H4 (cell line): ENCODE measurements at places on chromosomes 6 and 20.

GRCh38 chr6:132751828-132752227 is 5.9 kb downstream of the VNN2 start:
- DNase-seq, result no peak

DNA sequence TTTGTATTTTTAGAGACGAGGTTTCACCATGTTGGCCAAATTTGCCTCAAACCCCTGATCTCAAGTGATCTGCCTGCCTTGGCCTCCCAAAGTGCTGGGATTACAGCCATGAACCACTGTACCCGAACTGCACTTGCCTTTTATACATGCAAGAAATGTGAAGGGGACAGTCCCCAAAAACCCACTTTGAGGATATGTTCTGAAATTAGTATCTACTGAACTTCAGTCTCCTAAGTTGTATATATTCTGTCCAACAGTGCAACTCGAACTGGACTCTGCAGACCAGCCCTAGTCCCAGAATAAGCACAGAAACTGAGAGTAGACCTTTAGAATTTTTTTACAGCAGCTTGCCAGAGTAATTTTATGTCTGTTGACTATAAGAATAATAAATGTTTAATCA is 28.5 kb downstream of the BACH2 start:
- DNase-seq, result no peak

DNA sequence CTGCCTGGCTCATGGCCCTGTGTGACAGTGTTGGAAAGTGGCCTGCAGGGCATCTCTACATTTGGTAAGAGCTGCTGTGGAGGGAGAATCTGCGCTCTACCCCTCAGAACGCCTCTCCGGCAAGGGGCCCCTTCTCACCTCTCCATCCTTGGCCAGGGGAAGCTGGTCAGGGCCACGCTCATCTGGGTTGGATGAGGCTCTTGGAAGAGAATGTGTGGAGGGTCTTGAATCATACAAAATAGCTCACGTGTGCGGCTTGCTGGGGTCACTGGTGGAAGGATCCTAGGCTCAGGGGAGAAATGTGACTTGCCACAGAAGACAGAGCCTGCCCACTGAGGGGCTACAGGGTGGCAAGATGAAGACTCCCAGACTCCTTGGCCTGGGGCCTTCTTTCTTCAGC is 105.0 kb downstream of the SCML4 start:
- DNase-seq, result no peak

GRCh38 chr6:56345376-56345995 is 98.1 kb upstream of the COL21A1 start:
- no peak for DNase-seq

DNA sequence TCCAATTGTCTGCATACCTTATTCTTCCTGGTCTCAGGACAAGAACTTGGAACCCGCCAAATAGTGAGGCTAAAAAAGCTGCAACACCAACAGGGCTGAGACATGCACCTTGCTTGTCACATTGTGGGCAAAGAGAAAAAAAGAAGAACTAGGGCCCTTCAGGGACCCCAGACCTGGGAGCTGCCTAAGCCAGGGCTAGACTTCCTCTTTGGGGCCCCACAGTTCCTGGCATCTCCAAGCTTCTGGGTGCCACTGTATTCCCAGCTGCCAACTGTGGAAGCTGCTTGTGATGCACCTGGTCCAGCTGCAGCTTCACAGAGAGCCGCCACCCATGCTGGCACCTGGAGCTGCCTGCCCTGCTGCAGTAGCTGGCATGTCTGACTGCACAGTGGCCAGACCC is 370.6 kb downstream of the CD83 start:
- DNase-seq, result no peak

DNA sequence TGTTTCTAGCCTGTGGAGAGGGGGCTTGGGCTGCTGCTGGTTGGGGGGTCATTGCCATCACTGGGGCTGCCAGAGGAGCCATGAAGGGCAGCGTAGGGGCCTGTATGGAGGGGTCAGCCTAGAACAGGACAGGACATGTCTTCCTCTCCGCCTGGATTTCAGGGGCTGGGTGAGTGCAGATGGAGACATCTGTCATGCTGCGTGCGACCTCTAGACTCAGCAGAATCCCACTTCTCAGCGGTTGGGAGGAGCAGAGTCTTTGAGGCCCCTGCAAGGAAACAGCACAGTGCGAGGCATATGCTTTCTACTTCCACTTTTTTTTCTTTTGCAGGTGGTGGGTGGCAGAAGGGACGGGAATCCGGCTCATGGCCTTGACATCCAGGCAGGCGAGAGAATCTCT is 67.9 kb downstream of the EZR start:
- no peak for DNase-seq

GRCh38 chr6:159463119-159463829 is 229.8 kb downstream of the SOD2 start:
- DNase-seq, result no peak

- DNase-seq, result no peak
Observed at GRCh38 chr20:62802026-62802712, 2.5 kb upstream of the OGFR start.

DNA sequence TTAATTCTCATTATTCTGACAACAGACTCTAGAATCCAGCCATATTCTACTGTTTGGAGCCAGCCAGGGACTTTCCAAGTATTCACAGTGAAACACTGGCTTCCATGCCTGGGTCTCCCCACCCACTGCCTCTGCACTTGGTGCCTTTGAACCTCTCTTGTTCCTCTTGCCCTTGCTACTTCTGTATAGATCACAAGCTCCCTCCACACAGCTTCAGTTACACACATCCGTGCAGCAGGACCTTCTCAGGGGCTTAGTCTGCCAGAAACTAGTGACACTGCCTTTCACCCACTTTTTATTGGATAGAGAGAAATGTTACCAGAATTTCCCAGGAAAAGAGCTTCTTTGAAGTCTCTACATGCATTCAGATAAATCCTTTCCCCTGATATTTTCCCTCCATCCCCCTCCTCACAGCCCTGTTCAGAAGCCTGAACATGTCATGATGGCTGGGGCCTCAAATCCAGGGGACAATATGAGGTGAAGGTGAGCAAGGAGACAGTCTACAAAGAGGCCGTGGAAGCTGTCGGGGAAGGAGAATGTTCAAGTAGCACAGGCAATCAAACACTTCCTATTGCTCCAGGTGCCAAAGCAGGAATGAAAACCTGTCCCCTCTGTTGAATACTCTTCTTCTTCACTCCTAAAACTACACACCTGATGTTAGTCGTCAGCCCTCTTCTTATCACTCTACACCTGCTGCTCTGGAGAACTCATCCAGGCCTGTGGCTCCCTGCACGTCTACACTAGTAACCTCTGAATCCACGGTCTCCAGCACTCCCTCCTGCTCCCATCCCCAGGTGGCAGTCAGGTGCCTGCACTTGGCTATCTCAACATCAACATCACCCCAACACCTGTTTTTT is 20.2 kb upstream of the HLA-DOA start:
- no peak for DNase-seq

- no peak for DNase-seq
Observed at GRCh38 chr6:66230591-66230990, 523.6 kb upstream of the EYS start.

DNA sequence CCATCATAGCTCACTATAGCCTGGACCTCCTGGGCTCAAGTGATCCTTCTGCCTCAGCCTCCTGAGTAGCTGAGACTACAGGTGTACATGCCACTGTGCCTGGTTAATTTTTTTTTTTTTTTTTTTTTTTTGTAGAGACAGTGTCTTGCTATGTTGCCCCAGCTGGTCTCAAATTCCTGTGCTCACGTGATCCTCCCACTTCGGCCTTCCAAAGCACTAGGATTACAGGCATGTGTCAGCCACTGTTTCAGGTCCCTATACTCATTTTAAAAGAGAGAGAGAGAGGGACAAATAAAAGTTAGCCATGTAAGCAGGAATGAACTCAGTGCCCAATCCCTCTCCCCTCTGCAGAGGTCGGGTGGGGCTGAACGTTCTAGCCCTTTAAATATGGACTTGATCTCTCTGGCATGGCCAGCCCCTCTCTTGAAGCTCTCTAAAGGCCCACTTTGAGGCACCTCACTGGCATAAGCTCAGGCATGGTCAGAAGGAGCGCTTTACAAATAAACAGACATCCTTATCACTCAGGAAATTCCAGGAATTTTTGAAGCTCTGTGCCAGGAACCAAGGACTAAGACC is 9.0 kb upstream of the SERPINB1 start:
- DNase-seq, result peak; percentile 36

DNA sequence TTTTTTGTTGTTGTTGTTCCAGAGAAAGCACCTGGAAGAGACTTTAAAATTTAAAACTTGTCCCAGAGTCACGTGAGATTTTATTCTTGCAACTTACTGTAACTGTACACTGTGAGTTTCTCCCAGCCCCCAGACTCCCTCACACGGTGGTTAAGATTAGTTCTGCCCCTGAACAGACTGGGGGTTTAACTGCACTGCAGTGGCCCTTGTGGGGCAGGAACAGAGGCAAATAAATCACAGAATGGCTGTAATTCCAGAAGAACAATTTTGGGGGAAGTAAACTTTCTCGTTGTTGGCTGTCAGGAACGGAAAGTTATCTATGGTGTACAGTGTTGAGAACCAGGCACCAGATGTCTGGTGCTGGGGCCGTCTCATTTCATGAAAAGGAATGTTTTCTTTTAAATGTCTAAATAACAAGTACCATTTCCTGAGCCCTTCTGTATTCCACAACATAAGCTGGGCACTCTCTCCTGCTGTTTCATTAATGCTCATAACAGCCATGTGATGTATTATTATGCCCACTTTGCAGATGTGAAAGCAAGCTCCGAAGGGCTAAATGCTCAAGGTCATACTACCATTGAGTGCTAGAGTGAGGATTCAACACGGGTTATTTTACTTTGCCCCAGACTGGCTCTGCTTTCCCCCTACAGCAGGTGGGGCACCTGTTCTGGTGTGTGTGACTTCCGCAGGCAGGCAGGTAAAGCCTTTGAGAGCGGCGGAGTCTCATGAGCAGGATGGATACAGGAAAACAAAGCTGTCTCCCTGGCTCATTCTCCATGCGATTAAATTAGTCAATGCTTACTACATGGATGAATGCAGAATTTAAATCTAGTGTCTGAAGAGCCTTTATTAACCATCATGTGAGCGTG is 30.5 kb downstream of the CNKSR3 start:
- peak; percentile 15 for DNase-seq

DNA sequence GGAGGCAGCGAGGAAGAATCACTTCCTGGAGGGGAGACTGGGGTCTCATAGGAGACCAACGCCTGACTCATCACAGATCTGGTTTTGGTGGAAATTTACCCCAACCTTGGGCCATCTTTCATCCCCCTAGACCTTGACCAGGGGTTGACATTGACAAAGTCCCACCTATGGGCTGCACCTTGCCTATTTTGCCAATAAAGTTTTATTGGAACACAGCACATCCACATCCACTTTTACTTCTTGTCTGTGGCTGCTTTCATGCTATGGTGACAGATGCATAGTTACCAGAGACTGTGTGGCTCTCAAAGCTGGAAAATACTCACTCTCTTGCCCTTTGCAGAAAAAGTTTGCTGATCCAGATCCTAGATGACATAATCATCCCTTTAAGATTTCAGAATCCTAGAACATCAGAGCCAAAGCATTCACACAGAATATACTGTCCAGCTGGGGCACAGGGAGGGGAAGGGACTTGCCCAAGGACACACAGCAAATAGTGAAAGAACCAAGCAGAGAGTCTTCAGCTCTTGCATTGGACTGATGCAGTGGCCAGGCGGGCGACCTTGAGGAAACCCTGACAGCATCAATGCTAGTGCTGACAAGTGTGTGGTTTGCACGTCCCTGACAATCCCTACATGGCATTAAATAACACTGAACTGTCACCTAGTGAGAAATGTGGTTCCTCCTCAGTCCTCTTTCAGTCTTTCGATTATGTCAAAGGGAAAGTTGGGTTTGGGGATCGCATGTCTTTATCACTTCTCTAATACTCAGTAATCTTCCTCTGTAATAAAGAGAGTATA is 41.2 kb downstream of the CD40 start:
- no peak for DNase-seq

- no peak for DNase-seq
Observed at GRCh38 chr6:72740135-72740534, 118.3 kb downstream of the KCNQ5 start.

- no peak for DNase-seq
Observed at GRCh38 chr6:146910611-146911010, 293.6 kb upstream of the STXBP5 start.

- no peak for DNase-seq
Observed at GRCh38 chr6:125808060-125808459, 17.3 kb downstream of the NCOA7 start.

DNA sequence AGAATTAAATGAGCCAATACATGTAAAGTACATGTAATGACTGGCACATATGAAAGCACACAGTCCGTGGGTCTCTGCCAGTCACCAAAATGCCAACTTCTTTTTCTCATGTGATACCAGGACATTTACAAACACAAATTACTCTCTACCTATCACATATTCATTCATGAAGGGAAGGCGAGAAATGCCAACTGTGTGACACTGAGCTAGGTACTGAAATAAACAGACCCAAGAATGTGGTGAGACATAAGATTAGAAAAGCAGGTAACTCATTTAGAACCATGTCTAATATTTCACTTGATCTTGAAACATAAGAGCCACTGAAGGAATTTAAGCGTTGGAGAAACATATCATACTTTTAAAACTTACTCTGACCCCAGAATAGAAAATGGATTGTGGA is 41.4 kb downstream of the HBS1L start:
- no peak for DNase-seq

DNA sequence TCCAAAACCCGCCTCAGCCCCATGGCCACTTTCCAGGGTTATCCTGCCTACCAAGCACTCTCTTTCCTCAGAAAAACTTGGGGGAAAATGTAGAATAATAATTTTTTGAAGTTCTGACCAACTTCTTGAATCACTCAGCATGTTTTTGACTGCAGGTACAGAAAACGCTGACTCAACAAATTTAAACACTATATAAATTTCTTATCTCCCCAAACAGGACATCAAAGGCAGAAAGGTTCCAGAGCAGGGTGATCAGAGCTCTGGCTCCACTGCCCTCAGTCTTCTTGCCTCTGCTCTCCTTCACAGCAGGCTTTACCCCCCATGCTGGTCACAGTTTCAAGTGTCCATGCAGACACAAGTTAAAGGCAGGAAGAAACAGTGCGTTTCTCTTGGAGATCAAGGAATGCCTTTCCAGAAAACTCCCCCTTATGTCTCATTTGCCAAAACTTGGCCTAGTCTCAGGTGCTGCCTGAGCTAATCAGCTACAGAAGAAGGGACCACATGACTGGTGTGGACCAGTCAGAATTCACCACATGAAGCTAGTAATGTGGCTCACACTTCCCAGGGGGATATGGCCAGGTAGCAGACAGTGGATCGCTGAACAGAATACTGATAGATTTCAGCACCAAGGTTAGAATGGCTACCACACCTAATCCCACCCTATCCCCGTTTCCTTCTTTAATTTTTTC is 24.4 kb upstream of the SLC17A3 start:
- no peak for DNase-seq

GRCh38 chr6:19805129-19805481 is 32.1 kb upstream of the ID4 start:
- peak; percentile 11 for DNase-seq

GRCh38 chr6:79648328-79648727 is 17.2 kb downstream of the SH3BGRL2 start:
- no peak for DNase-seq
